ENCODE measurements at places on chromosomes 5 and 9. TPM values are rescaled to one million over a fixed set of nuclear protein-coding genes. Genes with fewer than 3 reads are reported as not detected.

- no peak for DNase-seq
These were observed 713.4 kb downstream of the CDH18 start for GRCh38 chr5:19274578-19274977.

- no peak for DNase-seq
These were observed 351.8 kb downstream of the RAB3C start for GRCh38 chr5:58934629-58935097.

- DNase-seq: no peak
These were observed 42.7 kb downstream of the ASS1 start for GRCh38 chr9:130487500-130487899.

The SLC34A1 gene
- total RNA-seq: not detected
